ENCODE measurements at places on chromosomes 5 and 9.

GRCh38 chr9:88177371-88177770 is 39.1 kb upstream of the SPATA31C2 start:
- no peak for DNase-seq

GRCh38 chr5:59460368-59461153 is 433.0 kb downstream of the PDE4D start:
- DNase-seq, result no peak

DNA sequence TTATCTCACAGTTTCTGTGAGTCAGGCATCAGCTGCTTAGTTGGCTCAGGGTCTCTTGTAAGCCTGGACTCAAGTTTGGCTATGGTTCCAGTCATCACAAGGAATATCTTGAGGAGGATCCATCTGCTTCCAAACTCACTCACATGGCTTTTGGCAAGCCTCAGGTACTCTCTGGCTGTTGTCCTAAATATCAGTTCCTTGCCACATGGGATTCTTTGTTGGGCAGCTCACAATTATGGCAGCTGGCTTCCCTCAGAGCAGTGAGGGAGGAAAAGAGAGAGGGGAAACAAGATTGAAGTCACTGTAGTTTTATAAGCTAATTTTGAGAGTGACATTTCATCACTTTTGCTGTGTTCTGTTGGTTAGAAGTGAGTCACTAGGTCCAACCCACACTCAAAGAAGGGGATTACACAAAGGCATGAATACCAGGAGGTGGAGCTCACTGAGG is 144.5 kb downstream of the GCNT1 start:
- no peak for DNase-seq

DNA sequence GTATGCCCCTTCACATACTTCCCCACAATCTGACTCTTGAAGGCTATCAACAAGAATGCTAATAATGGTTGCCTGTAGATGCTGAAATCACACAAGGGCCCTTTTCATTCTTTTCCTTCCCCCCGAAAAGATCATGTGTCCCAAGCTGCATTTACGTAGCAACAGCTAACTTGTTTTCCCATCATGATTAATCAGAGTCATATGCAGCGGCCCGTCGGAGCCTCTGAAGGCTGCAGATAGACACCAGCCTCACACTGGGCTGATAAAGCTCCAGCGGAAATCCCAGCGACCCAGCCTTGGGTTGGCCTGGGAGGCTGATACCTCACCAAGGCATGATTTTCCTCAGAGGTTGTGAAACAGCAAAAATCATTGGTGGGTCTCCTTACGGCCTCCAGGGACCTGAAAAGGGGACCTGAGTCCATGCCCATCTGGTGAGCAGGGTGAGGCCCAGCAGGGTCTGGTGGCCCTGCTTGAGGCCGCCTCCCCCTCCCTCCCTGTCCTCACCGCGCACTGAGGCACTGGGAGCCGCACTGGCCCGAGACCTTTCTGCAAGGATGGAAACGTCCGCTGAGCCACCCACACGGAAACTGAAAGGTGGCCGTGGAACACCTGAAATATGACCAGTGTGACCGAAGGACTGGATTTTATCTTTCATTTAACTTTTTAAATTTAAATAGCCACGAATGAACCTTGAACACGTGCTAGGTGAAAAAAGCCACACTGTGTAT is 114.2 kb upstream of the PHYKPL start:
- DNase-seq, result no peak

DNA sequence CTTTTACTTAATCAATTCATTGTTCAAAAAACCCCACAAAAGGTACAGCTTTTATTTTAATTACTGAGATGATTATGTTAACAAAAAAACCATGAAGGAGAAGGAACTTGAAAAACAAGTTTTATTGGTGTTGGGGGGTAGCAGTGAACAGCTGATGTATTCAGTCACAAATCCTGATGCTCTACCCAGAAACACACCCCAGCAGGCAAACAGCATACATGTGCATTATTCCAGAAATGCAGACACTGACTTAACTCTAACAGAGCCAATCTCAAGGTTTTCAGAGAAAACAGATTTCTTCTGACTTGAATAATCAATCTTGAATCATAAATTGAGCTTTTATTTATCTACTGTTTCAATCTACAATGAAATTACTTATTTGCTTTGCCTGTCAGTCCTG is 175.2 kb downstream of the ZSWIM6 start:
- no peak for DNase-seq

GRCh38 chr9:237858-238345 is 23.2 kb downstream of the DOCK8 start:
- no peak for DNase-seq

GRCh38 chr5:171725205-171725601 is 60.4 kb upstream of the SMIM23 start:
- no peak for DNase-seq

DNA sequence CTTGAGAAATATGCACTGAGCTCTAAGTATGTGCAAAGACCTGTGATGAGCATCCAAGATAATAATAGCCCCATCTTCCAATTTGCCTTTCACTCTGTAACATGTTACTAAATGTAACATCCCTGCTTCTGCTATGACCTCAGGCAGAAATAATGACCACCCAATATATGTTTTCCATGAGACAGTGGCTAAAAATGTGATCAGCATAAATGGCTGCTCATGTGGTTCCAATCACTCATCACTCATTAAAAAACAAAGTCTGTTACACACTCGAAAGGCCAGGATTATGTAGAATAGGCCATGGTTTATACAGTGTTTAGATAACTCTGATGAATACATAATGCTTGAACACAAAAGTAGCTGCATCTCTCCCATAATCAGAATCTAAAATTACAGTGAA is 71.4 kb upstream of the MOCS2 start:
- no peak for DNase-seq

DNA sequence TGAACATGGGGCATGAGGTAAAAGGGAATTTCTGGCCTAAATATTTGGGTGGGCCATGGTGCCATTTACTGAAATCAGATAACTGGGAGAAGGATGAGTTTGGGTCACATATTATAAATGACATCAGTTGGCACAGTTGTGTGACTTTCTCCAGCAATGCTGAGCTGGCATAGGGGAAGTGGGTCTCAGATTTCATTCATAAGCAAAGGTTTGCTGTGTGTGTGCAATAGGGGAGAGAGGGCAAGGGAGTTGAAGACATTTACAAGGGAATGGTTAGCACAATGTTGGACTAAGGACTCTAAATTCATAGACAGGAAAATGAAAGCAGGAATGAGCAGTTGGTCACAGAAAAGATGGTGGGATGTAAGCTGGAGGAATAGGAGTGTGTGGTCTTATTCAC is 47.8 kb upstream of the KLF9 start:
- DNase-seq, result no peak

DNA sequence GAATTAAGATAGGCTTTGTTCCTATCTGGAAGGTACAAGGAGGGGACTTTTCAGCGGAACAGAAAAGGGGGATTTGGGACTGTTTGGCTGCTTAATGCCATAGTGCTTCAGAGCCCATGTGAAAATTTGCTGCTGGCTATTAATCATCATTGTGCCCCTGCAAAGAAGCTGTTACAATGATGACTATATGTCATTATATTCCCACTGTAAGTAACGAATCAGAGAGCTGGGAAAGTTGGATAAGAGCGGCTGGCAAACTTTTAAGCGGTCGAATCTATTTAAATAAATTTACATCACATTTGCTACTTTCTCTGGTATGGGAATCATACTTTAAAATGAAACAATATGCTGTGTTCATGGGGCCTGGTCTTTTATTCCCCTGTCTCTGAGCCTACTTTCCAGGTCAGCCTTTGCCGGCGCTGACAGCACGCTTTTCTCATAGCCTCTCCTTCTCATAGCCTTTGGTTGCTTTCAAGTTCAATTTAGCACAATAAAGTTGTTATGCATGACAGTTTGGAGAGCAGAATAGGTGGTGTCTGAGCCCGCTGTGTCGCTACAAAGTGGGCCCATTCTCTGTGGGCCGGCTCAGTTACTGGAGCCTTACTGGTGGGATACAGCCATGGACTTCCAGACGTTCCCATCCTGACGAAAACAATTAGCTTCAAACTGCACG is 271.2 kb upstream of the TMEM161B start:
- DNase-seq, result no peak

GRCh38 chr5:153866176-153866575 is 172.5 kb downstream of the FAM114A2 start:
- no peak for DNase-seq

GRCh38 chr9:99866398-99866797 is 40.1 kb upstream of the STX17 start:
- no peak for DNase-seq

GRCh38 chr9:35690614-35691333 is 1.0 kb upstream of the TPM2 start:
- DNase-seq, result peak; percentile 60

GRCh38 chr5:135822286-135822685 is 12.2 kb upstream of the SLC25A48 start:
- DNase-seq, result no peak

DNA sequence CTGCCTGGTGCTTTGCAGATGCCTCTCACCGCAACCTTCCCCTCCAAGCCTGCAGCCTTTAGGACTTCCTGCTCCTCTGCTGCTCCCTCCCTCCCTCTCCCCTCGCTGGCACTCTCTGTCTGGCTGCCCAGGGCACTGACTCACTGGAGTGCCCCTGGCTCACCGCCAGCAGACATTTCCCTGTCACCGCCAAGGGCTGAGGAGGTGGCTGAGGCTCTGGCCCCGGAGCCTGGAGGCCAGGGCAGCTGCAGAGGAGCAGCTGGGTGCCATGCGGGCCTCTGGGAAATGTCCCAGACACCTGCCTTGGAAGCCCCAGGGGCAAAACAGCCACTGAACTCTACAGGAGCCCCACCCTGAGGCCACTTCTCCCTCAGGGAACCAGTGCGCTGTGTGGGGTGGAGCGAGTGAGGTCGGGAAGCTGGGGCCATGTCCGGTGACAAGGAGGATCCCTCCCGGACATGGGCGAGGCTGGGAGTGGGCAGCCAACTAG is 53.4 kb downstream of the TENT4A start:
- peak; percentile 93 for DNase-seq

DNA sequence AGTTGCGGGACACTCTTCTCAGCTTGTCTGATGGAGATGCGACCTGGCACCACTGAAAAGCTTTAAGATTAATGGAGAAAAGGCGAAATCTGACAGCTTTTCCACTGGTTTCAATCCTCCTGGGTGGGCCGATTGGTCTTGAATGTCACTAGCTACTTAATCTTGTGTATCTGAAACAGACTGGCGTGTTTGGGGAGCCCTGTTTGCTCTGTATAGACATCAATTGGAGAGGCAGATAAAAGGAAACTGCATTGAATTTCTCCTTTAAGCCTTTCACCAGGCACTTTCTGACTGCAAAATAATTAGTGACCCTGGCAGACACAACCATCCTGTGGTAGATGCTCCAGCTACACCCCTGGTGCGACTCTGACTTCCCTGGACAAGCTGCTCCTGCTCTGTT is 224.2 kb downstream of the NDUFS4 start:
- no peak for DNase-seq

DNA sequence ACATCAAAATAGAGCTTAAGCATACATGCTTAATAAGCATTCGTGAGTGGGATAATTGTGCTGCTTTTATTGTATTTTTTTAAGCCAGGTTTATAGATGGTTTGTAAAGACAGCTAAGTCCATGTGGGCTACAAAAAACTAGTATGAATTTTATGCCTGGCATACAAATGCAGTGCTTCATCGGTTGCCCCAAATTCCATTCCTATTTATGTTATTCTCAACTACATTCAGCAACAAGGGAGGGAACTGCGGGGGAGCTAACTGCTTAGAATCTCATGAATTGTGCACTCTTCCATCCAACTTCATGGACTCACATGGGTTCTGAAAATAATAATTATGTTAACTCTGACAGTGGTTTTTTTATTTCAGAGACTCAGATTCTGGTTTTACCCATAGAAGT is 199.2 kb downstream of the FAM170A start:
- peak; percentile 5 for DNase-seq

- no peak for DNase-seq
Observed at GRCh38 chr5:31392061-31392460, 139.8 kb downstream of the DROSHA start.

DNA sequence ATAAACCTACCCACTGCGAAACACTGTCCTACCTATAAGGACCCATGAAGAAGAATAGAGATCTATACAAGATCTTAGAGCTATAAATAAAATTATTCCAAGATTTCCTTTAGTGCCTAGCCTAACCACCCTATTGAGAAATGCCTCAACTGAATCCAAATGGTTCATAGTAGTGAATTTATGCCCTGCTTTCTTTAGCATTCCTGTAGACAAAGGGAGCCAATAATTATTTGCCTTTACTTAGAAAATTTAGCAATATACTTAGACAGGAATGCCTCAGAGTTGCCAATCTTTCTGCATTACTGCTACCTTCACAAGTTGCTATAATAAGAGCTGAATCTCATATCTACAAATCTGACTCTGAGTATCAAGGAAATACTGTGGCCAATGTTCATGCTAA is 62.6 kb downstream of the PUM3 start:
- no peak for DNase-seq

DNA sequence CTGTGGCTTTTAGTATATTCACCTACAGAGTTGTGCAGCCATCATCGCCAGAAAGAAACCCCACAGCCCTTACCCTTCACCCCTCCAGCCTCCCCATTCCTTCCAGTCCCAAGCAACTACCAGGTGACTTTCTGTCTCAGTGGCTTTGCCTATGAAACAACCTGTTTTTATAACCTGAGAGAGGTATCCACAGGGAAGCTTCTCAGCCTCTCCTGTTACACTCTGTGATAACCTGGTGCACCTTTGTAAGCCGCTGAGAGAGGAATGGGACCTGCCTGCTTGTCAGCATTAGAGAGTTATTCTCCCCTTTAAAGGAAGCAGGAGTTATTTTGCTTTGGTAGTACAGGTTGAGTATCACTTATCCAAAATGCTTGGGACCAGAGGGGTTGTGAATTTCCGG is 93.6 kb downstream of the TRIO start:
- DNase-seq, result no peak

DNA sequence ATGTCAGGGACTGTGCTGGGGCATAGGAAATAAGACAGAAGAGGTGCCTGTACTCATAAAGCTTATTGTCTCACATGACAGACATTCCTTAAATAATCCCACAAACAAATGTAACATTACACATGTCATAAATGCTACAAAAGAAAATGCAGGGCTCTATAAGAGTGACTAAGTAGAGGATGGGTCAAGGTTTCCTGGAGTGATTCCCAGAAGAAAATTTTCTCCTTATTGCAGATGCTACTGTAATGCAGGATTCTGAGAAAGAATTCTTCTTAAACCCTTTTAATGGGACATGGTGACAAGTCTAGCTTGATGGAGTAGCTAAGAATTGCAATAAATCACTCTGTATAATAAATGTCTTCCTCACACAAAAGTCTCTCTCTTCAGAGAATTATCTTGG is 55.7 kb downstream of the SH3TC2 start:
- no peak for DNase-seq

GRCh38 chr5:6193310-6193709 is 185.0 kb downstream of the MED10 start:
- no peak for DNase-seq

- DNase-seq, result no peak
Observed at GRCh38 chr5:24854850-24855249, 210.1 kb upstream of the CDH10 start.

GRCh38 chr5:170571875-170572852 is 68.3 kb downstream of the KCNIP1 start:
- peak; percentile 55 for DNase-seq

DNA sequence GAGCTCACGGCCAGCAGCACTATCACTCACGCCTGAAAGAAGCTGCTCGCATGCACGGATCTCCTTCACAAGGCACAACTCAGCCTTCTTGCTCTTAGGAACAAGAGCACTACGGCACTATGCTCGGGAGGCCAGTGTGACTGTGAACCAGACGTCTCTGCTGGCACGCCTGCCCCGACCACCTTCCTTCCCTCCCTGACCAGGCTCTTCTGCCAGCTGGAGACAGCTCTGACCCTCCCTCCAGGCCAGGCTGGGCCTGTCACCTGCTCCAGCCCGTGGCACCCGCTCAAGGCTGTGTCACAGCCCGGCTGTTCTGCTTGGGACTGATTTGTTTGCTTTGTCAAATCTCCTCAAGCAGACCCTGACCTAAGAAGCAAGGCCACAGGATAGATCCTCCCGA is 7.0 kb downstream of the TBC1D9B start:
- no peak for DNase-seq
